ENCODE measurements at places on chromosomes 7 and 10.

GRCh38 chr10:24700948-24701347 is 22.7 kb downstream of the ARHGAP21 start:
- DNase-seq = no peak

- no peak for DNase-seq
Observed at GRCh38 chr7:52498366-52498765, 537.1 kb upstream of the POM121L12 start.

DNA sequence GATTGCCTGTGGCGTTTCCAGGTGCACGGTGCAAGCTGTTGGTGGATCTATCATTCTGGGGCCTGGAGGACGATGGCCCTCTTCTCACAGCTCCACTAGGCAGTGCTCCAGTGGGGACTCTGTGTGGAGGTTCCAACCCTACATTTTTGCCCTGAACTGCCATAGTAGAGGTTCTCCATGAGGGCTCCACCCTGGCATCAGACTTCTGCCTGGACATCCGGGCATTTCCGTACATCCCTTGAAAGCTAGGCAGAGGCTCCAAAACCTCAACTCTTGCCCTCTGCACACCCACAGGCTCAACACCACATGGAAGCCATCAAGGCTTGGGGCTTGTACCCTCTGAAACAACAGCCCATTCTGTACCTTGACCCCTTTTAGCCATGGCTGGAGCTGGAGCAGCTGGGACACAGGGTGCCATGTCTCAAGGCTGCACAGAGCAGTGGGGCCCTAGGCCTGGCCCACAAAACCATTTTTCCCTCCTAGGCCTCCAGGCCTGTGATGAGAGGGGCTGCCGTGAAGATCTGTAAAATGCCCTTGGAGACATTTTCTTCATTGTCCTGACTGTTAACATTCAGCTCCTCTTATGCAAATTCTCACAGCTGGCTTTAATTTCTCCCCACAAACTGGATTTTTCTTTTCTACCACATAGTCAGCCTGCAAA is 10.0 kb upstream of the FGL2 start:
- DNase-seq = no peak

DNA sequence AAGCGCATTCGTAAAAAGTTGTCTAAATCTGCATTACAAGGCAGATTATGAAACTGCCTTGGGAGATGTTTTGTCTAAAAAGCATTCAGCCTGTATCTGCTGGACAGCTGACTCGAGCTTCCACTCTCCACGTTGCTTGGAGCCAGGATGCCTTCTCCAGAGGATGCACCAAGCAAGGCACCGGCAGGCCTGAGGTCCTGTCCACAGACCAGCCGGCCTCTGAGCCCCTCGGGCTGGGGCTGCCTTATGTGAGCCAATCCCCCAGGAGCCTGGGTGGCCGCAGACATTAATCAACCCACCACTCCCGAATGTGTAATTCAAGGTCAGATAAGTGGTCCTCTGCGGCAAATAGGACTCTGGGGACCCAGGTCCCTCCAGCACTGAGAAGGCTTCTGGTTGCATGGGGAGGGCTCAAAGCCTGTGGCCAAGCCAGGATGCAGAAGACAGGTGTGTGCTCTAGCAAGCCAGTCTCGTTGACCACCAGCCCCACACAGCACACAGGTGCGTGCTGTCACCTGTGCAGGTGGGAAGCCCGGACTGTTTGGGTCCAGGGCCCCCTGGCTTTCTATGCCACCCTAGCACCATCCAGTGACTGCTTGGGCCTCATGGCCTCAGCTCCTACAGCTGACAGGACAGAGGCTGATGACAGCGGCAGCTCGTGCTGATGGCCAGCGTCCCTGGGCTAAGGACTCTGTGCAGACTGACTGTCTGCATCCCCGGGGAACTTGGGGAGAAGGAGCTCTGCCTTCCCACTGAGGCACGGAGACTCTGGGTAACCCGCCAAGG is 4.8 kb upstream of the RET start:
- no peak for DNase-seq

DNA sequence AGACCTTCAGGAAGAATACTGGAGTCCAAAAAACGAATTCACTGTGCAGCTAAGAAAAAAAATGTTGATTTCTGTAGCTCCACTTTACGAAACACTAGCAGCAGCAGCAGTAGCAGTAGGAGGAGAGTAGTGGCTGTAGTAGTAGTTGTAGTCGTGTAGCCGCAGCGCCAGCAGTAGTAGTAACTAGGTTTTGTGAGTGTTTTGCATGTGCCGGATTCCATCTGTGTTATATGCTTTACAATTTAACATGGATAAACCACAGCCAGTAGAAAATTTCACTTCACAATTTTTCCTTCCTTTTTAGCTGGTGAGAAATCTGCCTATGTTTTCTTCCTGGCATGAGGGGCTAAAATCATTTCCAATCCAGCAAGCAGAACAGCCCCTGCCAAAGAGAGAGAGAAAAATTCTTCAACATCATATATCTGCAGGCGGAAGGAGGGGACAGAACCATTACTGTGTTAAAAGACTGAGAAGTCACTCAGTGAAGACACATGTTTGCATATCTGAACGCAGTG is 148.4 kb upstream of the C7orf33 start:
- DNase-seq = no peak

- DNase-seq = no peak
Observed at GRCh38 chr7:1284743-1285458, 52.2 kb downstream of the UNCX start.

DNA sequence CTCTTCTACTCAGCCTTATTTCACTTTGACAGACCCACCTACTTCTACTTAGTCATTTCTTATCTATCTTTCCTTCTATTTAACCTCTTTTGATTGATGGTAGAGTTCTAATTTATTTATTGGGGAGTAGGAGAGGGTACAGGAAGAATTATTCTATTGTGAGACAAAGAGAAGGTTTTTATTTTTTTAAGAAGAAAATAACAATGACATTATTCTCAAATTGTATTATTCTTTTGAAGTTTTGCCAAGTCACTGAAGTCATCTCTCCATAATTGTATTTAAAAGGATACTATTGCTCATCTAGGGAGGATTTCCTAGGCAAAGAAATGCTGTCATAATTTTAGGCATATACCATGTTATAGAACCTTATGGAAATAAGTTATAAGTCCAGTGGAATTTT is 52.7 kb downstream of the ITGB8 start:
- DNase-seq = no peak

DNA sequence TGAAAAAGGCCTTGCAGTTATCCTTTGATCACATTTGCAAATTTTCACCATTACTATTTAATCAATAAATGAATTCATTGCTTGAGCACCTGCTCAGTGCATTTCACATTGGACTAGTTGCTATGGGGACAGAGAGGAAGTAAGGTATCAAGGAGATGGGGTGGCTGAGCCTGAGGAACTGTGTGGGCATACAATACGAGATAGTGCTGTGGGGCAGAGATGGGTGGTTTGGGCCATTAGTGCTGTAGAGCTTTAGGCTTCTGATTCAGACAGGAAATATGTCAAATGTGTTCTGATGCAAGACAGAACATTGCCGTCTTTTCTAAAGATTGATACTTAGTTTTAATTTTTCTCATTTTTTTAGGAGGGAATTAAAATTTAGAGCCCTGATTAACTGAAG is 13.2 kb downstream of the ITGB8 start:
- DNase-seq = no peak

- no peak for DNase-seq
Observed at GRCh38 chr10:62501547-62501946, 127.4 kb downstream of the ZNF365 start.

- DNase-seq = no peak
Observed at GRCh38 chr7:8129318-8129659, 132.7 kb downstream of the ICA1 start.

- DNase-seq = no peak
Observed at GRCh38 chr10:8245131-8245813, 190.8 kb downstream of the GATA3 start.

DNA sequence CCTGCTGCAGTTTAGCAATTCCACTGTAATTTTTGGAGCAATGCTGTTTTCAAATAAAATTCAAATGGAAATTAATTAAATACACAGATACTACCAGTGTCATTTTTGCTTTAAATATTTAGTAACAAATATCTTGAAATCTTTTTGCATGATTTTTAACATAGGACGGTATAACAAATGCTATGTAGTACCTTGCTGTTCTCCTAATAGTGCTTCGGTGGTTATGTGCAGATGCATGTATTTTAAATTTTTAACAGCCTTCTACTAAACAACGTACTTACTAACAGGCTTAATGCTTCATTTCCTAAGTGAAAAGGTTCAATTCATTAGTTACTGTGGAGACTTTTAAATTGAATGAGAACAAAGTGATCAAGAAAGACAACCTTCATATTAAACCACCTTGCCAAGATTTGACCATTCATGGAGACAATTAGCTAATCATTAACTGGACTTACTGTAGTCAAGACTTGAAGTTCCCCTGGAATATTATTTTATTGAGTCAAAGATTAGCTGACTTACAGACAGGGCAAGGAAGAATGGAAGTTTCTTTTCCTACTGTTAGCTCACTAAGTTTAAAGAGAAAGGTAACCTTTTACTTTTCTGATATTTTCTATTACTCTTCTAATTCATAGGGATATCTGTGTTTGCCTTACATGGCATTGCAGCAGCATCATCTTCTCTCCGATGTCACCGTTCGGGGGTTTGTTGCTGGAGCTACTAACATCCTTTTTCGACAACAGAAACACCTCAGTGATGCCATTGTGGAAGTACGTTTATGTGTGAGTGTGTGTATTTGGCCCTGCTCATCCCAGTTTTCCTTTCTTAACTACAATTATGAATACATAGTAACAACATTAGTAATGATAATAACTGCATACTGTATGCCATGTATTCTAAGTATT is 74.3 kb downstream of the AVL9 start:
- no peak for DNase-seq

DNA sequence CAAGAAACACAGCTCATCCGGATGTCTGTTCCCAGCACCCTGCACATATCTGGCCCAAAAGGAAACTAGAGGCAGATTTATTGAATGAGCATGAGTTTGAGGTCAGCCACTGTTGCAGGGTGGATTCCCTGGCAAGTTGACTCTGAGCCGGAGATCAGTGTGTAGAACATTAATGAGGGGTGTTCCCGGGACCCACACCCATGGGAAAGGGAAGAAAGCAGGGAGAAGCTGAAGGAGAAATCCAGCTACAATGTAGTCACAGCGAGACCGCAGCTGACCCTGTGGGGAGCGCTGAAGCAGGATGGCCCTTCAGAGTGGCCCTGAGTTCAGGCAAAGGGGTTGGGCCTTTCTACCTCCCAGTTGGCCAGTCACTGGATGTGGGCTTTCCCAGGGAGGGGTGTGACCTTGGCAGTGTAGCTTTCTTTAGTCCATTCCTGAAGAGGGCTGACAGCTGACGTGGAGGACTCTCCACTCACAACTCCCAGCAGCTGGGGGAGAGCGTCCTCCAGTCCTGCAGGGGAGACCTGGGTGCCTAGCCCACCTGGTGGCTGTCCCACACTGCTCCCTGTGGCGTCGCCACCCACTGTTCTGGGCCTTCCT is 324.2 kb upstream of the ZMIZ1 start:
- no peak for DNase-seq
